ENCODE measurements at places on chromosomes 2 and 18. TPM values are rescaled to one million over a fixed set of nuclear protein-coding genes. Genes with fewer than 3 reads are reported as not detected.
A peak's percentile ranks its signal among the peaks of the same experiment; 100 is the strongest.

CNDP1 gene
- not detected for total RNA-seq

- H3K27me3 ChIP-seq: no peaks in the 10 kb centered on the region
- DNase-seq: no peak
- no peaks in the 10 kb centered on the region for H3K4me1 ChIP-seq
- no peak overlapping the region for H3K4me3 ChIP-seq
Observed at GRCh38 chr2:95260028-95261023, 13.9 kb upstream of the PROM2 start.

- no peak for DNase-seq
- H3K27ac ChIP-seq: no peak overlapping the region
- H3K27me3 ChIP-seq: peaks cover 8% of the 10 kb centered on the region
Observed at GRCh38 chr18:48553236-48553635, 14.4 kb downstream of the CTIF start.

- H3K4me1 ChIP-seq: peaks cover 7% of the 10 kb centered on the region
- H3K27ac ChIP-seq: no peak overlapping the region
- no peak overlapping the region for H3K4me3 ChIP-seq
- DNase-seq: peak; percentile 59
- peaks cover 11% of the 10 kb centered on the region for H3K27me3 ChIP-seq
- H3K36me3 ChIP-seq: no peaks in the 10 kb centered on the region
Observed at GRCh38 chr2:30798536-30798991, 8.7 kb downstream of the CAPN13 start.

GRCh38 chr2:28325567-28326468, 66.8 kb upstream of the FOSL2 start:
- H3K4me1 ChIP-seq: peaks cover 17% of the 10 kb centered on the region
- H3K36me3 ChIP-seq: peaks cover 13% of the 10 kb centered on the region
- H3K27ac ChIP-seq: no peak overlapping the region
- H3K27me3 ChIP-seq: no peaks in the 10 kb centered on the region
- no peak for DNase-seq

GRCh38 chr2:10294077-10294476, 8.6 kb upstream of the HPCAL1 start:
- no peak overlapping the region for H3K4me3 ChIP-seq
- no peak for DNase-seq
- no peaks in the 10 kb centered on the region for H3K36me3 ChIP-seq
- no peak overlapping the region for H3K27ac ChIP-seq

GRCh38 chr18:43847164-43848091, 570.1 kb upstream of the SYT4 start:
- no peaks in the 10 kb centered on the region for H3K4me1 ChIP-seq
- no peak overlapping the region for H3K27ac ChIP-seq
- no peak overlapping the region for H3K4me3 ChIP-seq
- H3K36me3 ChIP-seq: no peaks in the 10 kb centered on the region
- DNase-seq: no peak

DNA sequence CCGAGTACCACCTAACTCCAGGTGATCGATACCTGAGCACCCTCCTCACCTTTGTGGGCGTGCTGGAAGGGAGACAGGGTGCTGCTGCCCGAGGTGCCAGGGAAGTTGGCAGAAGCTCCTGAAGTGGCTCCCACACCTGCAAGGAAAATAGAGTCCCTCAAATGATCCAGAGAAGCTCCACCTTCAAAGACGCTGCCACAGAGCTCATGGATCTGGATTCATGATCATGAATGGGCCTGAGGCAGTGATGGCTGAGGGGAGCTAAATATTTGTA, 76.5 kb downstream of the EDAR start:
- no peaks in the 10 kb centered on the region for H3K36me3 ChIP-seq
- H3K4me3 ChIP-seq: no peak overlapping the region

- DNase-seq: peak; percentile 61
Observed at GRCh38 chr2:239644011-239644410, 243.2 kb upstream of the HDAC4 start.
